ENCODE measurements at places on chromosomes 4 and X.
A peak's percentile ranks its signal among the peaks of the same experiment; 100 is the strongest.

DNA sequence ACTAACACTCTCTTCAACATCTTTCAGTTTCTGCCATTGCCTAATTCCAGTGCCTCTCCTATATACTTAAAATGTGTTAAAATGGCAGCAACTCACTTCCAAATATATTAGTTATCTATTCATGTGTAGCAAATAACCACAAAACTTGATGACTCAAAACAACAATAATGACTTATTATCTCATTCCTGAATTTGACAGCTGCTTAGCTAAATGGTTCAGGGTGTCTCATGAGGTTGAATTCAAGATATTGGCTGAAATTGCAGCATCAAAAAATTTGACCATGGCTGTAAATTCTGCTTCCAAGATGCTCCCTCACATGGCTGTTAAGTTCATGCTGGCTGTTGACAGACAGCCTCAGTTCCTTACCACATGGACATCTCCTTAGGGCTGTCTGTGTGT is 25.3 kb downstream of the PITX2 start:
- no peak for DNase-seq

GRCh38 chr4:95129821-95130311 is 372.1 kb downstream of the BMPR1B start:
- DNase-seq = peak; percentile 79

GRCh38 chr4:53963781-53964180 is 100.6 kb downstream of the CHIC2 start:
- DNase-seq = no peak

DNA sequence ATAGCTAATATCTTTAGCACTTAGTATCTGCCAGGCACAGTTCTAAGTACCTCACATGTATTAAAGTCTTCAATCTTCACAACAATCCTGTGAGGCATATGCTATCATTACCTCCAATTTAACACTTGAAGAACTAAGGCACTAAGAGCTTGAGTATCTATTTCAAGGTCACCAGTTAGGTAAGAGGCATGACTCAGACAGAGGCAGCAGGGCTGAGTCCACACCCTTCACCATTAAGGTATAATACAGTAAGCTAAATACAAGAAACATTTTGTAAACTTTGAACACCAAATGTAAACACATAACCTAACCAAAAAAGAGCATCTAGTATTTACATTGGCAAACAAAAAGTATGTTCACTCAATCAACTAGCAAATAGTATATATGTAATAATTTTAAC is 1410.9 kb downstream of the PCDH18 start:
- no peak for DNase-seq

DNA sequence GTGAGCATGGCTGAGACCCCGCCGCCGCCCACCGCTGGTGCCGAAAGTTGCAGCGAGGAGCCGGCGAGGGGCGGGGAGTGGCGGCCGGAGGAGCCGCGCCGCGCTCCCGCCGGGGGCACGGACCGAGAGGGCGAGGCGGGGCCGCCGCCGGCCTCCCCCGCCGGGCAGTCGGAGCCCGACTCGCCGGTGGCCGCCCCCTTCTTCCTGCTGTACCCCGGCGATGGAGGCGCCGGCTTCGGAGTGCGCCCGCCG is 16.5 kb downstream of the UTP3 start:
- no peak for DNase-seq

GRCh38 chr4:110073053-110073845 is 125.2 kb downstream of the ELOVL6 start:
- DNase-seq = no peak

DNA sequence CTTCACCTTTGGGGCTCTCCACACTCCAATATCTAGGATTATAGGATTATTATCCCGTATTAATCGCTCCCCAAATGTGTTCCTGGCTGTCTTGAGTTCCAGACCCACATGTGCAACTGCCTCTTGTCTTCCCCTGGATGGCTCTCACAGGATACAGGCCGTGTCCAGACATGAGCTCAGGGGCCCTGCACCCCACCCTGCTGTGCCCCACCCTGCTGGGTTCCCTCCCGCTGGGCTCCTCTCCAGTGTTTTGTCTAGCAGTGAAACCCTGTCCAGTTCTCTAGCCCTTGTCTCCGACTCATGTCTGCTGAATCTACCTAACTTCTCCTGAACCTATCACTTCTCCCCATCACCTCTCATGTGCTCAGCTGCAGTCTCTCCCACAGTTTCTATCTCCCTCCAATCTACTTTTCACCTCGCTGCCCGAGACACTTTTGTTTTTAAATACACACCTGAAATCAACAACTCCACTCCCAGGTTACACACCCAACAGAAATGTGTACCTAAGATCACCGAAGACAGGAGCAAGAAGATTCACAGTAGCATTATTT is 2.0 kb downstream of the RNF212 start:
- DNase-seq = no peak

DNA sequence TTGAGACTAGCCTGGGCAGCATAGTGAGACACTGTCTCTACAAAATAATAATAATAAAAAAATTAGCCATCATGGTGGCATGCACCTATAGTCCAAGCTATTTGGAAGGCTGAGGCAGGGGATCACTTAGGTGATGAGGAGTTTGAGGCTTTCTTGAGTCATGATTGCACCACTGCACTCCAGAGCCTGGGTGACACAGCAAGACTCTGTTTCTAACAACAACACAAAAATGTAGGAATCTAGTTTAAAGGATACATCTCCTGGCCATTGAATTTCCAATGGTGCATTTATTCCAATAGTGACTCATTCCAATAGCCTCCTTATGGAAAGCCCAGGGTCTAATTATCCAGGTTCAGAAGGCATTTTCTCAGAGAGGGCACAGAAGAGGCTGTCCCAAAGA is 21.9 kb upstream of the HERC6 start:
- no peak for DNase-seq

DNA sequence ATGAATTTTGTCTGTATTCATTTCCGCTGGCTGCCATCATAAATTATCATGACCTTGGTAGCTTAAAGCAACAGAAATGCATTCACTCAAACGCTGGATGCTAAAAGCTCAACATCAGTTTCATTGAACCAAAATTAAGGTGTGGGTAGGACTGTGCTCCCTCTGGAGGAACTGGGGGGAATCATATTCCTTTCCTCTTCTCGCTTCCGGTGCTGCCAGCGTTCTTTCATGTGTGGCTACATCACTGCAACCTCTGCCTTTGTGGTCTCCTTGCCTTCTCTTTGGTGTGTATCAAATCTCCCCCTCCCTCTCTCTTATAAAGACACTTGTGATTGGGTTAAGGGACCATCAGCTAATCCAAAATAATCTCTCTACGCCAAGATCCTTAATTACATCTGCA is 39.5 kb downstream of the NEIL3 start:
- DNase-seq = no peak

DNA sequence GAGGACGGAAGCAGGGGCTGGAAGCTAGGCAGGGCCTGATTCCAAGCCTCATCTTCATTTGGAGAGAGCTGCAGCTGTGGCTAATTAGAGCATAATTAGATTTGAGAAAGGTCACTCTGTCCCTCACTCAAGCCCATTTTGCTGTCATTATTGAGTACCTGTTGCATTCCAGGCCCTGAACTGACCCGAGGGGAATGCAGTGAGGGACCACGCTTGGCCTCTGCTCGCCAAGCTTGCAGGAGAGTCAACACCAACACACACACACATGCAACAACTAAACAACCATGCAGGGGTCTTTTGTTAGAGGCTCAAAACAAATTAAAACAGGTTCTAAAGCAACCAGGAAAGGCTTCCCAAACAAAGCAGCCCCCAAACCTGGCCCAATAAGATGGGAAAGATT is 52.7 kb upstream of the MAMLD1 start:
- no peak for DNase-seq

DNA sequence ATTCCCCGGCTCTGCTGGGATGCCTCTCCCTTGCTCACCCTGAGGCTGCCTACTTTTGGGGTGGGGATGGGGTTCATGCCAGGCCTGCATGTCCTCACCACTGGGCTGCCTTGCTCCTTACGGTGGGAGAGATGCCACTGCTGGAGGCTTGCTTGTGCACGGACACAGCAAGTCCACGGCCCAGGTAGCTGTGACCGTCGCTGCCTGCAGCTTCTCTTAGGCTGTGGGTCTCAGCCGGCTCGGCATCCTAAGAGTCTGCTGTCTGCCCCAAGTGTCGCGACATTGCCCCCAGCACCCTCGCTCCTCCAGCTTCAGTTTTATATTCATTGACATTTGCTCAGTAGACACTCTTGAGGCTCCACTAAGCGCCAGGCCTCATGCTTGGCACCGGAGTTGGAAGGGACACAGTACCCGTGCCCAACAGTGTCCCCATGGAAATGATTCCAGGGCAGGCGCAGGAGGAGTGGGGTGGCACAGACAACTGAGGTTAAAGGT is 58.3 kb downstream of the TBC1D14 start:
- no peak for DNase-seq

GRCh38 chr4:102299354-102300107 is 45.8 kb downstream of the SLC39A8 start:
- DNase-seq = peak; percentile 57

GRCh38 chrX:21412883-21413282 is 38.7 kb downstream of the CNKSR2 start:
- DNase-seq = no peak

GRCh38 chr4:172978848-172979247 is 189.8 kb upstream of the GALNT7 start:
- no peak for DNase-seq

GRCh38 chr4:48905363-48906015 is 1.1 kb downstream of the OCIAD2 start:
- peak; percentile 63 for DNase-seq

- no peak for DNase-seq
Measured at GRCh38 chr4:111879539-111879938, 265.7 kb upstream of the FAM241A start.

DNA sequence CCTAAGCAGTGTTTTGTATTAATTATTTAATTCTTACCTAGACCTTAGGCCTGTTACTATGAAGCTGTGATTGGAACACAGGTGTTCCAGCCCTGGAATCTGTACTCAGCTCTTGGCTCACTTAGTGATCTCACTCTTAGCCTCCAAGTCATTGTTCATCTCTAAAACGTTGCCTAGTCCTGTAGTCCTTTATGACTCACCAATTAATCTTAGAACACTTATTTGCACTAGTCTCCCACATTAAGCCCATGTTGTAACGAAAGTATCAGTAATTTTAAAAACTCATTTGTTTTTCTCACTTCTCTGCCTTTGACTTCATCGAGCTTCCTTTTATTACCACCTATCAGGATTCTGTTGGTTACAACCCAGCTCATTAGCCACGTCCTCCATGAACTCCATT is 1224.7 kb upstream of the TENM3 start:
- no peak for DNase-seq

DNA sequence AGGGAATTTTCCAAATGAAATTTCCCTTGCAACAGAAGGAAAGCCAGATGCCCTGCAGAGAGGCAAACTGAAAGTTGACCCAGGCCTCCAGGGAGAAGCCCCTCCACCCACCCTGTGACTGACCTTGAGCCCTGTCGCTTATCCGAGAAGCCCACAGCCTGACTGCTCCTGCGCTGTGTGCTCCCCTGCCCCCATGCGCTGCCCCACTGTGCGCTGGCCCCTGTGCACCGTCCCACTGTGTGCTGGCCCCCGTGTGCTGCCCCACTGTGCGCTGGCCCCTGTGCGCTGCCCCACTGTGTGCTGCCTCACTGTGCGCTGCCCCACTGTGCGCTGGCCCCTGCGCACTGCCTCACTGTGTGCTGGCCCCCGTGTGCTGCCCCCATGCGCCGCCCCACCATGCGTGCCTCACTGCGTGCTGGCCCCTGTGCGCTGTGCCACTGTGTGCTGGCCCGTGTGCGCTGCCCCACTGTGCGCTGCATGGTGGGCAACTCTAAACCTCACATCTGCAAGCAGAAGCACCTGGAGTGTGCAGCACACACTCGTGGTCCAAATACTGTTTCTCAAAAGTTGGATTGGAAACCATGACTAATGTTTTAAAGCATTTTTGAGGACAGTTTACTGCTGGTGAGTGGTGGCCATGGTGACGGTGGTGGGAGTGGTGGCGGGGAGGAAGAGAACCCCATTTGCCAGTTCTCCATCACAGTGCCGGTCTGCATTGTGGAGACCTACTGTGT is 8.3 kb upstream of the GRPEL1 start:
- DNase-seq = no peak

GRCh38 chr4:167721617-167722486 is 370.5 kb upstream of the ANXA10 start:
- no peak for DNase-seq

GRCh38 chrX:3204606-3205005 is 141.8 kb downstream of the MXRA5 start:
- DNase-seq = no peak

GRCh38 chr4:159639671-159640323 is 536.9 kb downstream of the RAPGEF2 start:
- no peak for DNase-seq
